Activated CD8-positive, alpha-beta memory T cell treated with anti-CD3 and anti-CD28 coated beads, Interleukin-2, amount 50 U/mL, for 4 hours (primary cell): ENCODE measurements at places on chromosomes 1 and 21.
A peak's percentile ranks its signal among the peaks of the same experiment; 100 is the strongest.

GRCh38 chr1:165899461-165899941 is 72.1 kb downstream of the UCK2 start:
- no peak for DNase-seq

GRCh38 chr1:206833106-206833680 is 32.2 kb upstream of the IL20 start:
- DNase-seq: no peak

DNA sequence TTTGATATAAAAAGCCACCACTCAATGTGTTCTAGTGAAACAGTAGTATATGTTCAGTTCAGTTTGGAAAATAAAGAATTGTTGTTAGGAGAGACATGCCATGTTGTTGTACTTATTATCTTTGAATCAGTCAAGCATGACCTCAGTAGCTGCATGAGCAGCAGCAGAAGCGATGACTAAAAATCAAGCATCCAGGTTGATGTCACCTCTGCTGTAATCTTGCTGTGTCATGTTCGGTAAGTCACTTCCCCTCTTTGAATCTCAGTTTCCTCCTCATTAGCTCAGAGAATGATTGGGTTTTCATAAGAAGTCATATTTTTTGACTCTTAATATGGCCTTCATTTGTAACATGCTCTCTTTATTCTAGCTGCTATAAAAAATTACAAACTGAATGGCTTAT is 428.4 kb upstream of the B3GALT2 start:
- DNase-seq: no peak

DNA sequence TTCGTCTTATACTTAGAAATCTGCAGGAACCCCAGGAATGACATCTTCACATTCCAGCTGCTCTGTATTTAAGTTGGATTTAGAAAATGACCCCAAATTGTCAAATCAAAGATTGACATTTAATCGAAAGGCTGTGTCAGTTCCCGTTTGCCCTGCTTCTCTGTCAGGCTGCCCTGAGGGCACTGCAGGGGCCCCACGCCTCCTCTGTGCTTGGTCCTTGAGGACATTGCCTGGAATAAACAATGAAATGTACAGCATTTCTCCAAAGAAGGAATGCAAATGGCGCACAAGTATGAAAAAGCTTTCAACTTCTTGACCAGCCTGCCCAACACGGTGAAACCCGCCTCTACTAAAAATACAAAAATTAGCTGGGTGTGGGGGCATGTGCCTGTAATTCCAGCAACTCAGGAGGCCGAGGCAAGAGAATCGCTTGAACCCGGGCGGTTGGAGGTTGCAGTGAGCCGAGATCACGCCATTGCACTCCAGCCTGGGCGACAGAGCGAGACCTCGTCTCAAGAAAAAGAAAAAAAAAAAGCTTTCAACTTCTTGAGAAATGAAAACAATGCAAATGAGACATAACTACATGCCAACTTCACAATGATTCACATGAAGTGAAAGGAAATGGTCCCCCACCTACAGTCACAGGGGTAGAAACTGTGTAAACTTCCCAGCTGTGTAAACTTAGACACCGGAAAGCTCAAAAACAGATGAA is 3.0 kb downstream of the TMPRSS3 start:
- no peak for DNase-seq

DNA sequence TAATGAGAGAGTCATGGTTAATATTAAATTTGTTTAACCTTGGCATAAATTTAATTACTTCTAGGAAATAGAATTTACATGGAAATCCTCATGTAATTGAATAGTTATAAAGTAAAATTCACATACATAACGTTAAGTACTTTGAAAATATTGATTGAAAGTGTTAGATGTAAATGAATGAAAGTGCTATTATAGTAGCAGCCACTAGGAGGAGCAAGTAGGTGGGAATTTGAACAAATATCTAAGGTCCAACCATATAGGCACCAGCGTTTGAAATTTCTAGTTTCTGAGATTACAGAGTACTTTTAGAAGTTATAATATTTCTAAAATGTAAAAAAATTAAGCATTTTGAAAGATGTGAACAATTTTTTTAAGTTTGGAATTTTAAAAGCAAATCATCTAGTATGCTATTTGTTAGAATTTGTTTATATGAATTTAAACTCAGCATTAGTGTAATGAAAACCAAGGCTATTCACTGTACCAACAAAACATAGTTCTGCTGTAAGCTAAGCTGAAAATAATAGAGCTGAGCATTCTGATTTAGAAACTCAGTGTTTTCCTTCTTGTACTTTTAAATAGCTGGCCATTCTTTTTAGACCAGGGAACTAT is 3.3 kb downstream of the B3GALT2 start:
- no peak for DNase-seq

DNA sequence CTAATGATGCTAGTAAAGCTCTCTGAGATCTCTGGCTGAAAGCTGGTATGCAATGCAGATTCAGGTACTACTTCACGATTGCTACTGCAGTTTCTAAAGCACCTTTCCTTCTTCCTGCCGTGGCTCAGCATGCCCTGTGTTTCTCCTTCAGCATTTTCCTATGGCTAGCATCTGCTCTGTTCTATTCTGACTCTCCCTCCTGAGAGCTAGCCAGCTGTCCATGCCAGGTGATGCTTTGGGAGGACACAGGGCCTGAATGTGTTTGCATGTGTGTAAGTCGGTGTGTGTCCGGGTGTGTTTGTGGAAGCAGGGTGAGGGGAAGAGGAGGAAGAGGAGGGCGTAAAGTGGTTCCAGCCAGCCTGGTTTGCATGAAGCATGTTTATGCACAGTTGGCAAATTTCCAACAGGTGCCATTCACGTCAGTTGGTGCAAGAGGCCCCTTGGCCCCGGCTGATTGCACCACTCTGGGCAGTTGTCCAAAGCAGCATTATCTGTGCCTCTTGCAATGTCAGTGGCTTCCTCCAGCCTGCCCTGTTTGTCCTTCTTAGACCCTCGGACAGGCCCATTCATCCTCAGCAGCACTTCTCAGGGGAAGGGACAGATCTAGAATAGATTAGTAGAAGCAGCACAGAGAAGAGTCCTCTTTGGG is 433.3 kb downstream of the DISC1 start:
- DNase-seq: no peak

DNA sequence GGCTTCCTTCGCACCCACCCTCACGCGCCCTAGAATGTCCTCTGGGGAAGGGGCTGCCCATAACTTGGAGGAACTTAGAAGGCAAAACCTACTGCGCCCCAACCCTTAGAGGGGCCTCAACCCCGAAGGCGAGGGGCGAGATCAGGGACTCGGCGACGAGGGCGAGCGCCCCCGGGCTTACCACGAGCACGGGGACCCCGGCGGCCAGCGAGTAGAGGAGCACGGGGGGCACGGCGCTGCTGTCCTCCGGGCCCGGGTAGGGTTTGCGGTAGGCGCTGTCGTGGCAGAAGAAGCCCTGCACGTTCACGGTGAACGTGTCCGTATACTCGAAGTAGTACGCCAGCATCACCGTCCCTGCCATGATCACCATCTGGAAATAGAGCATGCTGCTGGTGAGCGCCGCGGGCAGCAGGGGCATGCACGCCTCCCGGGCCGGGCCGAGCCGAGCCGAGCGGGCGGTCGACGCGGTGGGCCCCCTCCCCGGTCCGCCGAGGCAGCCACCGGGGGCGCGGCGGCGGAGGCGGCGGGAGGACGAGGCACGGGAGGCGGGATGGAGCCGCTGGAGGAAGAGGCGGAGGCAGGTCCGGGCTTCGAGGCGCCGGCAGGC is 304 bp downstream of the PLPPR5 start:
- peak; percentile 16 for DNase-seq

DNA sequence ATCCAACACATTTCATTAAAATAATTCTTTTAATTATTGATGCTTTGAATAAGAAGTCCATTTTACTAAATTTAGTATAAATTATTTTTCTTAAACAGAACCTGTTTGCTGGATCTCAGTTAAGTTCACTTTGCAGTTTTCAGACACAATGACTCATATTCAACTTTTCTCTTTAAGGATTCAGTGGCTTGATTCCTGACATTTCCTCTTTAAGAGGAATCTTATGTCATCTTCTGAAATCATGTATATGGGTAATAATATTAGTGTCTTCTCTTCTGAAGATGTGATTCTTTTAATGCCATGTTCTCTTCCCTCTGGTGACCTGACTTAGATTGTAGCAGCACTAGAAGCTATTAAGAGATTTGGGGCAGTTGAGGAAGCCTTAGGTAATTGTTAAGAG is 12.6 kb downstream of the CREG1 start:
- no peak for DNase-seq

DNA sequence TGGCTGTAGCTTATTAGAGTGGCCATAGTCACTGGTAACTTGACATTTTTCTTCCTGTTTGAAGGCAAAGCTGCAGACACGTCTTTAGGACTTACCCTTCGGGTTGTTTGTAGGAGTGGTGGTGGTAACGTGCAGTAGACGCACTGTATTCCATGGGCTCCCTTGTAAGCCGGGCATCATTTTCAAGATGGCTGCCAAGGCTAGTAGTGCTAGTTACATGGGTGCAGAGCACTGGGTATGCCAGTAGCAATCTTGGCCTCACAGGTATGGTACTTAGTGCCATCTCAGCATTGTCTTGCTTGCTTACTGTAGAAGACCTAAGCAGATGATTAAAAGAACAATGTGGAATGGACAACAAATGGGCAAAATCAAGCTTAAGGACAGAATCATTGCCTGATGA is 1.9 kb downstream of the YBX1 start:
- no peak for DNase-seq

DNA sequence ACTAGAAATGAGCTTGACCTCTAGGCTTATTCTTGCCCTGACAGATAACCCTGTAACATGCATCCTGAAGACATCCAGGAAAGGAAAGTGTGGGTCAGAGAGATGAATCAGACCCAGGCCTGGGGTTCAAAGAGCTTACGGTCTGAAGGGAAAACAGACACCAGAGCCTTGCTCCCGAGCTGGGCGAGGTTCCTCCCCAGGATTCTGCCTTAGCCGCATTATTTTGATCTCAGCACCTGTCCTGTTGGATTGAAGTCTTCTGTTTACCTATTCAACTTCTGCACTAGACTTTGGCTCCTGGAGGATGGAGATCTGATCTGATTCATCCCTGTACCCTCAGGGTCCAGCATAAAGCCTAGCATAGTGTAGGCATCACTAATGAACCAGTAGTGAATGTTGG is 1.9 kb downstream of the CYP4B1 start:
- no peak for DNase-seq

- no peak for DNase-seq
Observed at GRCh38 chr1:164971391-164971790, 385.1 kb downstream of the LMX1A start.

GRCh38 chr1:101371259-101371658 is 134.4 kb downstream of the S1PR1 start:
- no peak for DNase-seq

DNA sequence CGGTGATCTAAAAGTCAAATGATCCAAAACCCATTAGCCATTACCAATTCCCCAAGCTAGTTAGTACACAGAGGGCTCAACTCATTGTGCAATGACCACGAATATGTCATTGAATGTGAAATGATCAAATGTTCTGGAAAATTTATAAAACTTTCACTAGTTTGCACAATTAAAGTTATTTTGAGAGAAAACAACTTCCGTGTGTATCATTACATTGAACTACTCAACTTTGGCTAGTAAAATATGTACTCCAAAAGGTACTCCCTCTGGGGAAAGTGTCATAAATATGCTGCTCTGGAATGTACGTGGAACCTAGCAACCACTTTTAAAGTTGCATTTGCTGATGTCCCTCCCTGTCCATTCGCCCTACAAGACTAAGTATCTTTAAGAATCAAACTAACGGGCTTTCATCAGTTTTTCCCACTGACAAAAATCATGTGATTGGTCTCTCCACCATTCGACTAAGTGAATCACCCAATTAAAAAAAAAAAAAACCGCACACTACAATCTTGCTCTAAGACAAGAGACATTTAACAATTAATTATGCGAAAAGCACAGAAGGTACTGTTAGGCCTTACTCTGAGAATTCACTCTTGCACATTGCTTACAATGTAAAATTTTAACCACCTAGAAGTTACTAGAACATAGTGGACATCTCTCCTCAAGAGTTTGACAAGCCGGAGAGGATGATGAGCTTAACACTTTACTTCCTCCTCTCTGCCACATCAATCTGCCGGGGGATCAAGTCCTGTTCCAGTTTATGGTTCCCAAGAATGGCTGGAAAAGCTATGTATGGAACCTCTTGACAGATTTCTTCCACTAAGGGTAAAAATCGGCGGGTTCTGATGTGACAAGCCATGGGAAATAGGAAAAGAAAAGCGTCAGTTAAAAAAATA is 1.2 kb downstream of the ACBD3 start:
- DNase-seq: no peak
